ENCODE measurements at places on chromosomes 11 and 22.

DNA sequence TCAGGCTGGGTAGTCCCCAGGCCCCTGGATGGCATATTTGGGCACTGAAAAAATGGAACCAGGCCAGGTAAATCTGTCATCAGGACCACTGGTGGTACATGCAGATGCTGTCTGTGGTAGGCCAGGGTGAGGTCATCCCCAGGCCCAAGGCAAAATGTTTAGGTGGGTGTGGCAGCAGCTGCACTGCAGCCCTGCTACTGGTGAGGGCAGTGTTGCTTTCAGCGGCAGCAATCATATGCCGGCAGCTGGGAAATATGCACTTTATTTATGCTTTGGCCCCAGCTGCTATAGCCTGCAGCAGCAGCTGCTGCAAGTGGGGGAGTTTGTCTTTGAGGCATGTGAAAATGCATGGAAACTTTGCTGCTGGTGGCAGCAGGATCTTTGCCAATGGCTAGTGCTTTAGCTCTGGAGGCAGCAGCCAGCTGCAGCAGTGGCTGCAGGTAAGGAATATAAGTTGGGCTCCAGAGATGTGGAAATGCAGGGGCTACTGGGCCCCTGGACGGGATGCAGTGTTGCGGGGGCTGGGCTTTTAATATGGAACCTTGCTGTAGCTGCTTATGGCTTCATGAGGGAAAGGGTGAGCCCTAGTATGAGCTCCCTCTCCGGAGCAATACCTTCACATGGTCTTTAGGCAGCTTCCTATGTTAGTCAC is 365.7 kb upstream of the CADM1 start:
- peak; percentile 23 for DNase-seq

GRCh38 chr22:49244466-49245420 is 582.9 kb downstream of the BRD1 start:
- no peak for DNase-seq

GRCh38 chr11:76665172-76665571 is 5.4 kb downstream of the LRRC32 start:
- no peak for DNase-seq

DNA sequence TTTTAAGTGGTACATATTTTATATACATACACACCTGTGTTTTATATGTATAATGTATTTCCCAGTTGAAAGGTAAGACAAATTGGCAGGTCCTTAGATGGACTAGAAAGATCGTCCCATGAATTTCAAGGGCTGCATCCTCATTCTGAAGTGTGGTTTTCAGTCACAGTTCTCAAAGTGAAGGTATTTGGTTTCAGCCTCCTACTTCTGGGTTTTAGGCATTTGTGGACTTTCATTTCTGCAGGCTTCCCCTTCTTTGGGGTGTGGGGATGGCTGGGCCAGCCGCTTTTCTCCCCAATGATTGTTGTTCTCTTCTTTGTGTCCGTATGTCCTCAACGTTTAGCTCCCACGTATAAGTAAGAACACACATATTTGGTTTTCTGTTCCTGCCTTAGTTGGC is 10.0 kb downstream of the DCPS start:
- no peak for DNase-seq

DNA sequence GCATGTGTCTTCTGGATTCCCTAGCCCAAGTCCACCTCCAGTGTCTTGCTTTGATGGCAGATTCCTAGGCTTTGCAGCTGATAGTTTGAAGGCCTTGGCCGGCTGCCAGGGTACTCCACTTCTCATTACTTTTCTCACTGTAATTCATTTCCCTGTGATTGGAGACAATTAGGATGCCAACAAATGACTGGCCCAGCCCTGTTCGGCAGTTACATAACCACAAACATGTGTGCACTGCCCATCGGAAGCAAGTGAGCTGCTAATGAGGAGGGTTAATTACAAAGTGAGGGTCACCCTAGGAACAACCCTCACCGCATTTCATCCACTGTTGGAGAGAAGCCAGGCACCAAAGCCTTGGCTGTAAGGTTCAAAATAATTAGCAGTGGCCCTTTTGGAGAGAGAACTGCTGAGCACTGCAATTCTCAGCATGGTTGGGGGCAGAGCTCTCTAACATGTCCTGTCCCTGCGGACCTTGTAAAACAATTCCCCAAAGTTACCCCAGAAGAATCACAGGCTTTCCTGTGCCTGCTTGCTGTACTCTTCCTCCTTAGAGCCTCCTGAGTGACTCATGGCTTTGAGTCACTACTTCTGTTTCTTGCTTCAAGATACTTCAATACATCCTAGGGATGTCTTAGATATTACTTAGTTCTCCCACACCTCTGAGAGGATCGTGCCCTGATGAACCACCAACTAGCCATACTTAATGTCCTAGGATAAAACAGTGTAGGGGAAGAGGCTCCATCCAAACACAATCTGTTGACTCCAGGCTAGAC is 109.7 kb upstream of the GALNT18 start:
- DNase-seq, result no peak

GRCh38 chr22:19565382-19566278 is 41.4 kb upstream of the CLDN5 start:
- DNase-seq, result no peak

DNA sequence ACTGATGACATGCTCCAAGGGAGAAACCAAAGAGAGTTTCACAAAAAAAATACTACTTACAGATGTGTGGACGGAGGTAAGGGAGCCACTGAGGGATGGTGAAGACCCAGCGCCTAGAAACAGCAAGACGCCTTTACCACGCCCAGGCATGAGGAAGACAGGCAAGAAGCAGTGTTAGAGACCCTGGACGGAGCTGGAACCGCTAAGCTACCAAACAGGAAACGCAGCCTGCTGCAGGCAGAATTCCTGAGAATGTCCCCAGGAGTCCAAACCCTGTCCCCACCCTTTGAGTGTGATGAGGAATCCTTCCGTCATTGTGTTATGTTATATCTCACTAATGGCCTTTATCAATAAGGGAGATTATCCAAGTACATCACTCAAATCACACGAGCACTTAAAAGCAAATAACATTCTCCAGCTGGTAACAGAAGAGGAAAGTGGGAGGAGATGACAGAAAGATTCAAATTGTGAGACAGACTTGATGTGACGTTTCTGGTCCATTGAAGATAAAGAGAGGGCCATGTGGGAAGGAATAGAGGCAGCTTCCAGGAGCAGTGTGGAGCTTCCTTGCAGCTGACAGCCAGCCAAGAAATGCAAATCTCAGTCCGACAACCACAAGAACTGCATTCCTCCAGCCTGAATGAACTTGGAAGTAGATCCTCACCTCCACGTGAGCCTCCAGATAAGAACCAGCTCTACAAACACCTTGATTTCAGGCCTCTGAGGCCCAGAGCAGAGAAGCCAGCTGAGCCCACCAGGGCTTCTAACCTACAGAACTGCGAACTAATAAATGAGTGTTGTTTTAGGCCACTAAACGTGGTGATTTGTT is 19.1 kb downstream of the FAM181B start:
- no peak for DNase-seq

DNA sequence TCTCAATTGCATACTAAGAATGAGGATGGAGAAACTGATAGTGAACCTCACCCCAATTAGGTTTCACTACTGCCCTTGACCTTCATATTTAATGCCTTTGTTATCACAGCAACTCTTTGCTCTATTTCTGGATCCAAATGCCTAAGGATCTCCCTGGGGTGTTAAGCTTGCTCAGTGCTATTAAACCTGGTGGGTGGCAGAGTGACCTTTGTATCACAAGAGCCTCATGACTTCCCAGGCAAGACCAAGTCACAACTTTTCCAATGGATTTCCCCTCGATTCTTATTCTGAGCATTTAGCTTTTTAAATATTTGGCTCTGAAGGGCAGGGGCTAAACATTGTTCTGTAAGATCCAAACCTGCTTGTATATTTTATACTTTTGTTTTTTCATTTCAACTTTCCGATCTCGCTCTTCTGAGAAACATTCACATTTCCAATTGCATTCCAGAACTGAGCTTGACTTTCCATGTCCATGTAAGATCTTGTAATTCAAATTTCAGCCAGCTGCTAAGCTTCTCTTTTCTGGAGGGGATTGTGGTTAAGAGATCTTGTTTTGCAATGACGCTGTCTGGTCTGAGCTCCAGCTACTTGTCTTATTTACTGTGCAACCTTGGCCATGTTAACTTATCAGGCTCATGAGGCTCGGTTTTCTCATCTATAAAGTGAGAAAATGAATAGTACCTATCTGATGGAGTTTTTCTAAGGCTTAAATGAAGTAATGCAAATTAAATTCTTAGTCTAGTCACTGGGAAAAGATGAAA is 6.4 kb upstream of the EHF start:
- DNase-seq, result no peak

DNA sequence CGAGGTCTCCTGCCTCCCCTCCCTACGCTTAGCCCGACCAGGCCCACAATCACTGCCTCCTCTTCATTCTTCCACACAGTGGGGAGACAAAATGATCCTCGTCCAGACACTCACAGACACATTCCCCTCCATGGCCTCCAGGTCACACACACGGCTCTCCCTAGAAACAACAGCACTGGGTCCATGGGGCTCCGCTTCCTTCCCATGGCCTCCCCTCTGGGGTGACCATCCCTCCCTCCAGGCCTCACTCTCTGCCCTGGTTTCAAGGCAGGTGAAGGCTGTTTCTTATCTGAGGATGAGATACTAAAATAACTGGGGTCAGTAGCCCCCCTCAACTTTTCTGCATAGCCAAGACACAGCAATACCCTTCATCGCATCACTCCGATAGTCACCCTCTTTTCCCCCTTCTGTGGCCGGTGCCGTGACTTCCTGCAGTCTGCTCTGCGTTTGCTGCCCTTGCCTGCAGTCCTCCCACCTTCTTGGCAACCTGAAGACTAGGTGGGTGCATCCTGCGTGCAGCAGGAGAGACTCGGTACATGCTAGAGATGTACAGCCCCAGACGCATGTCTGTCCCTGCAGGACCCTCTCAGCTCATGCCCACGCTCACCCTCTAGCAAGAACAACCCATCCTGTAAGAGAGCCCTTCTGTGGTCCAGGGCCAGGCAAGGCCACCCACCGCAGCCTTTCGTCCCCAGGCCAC is 55.8 kb downstream of the CD6 start:
- DNase-seq, result no peak

DNA sequence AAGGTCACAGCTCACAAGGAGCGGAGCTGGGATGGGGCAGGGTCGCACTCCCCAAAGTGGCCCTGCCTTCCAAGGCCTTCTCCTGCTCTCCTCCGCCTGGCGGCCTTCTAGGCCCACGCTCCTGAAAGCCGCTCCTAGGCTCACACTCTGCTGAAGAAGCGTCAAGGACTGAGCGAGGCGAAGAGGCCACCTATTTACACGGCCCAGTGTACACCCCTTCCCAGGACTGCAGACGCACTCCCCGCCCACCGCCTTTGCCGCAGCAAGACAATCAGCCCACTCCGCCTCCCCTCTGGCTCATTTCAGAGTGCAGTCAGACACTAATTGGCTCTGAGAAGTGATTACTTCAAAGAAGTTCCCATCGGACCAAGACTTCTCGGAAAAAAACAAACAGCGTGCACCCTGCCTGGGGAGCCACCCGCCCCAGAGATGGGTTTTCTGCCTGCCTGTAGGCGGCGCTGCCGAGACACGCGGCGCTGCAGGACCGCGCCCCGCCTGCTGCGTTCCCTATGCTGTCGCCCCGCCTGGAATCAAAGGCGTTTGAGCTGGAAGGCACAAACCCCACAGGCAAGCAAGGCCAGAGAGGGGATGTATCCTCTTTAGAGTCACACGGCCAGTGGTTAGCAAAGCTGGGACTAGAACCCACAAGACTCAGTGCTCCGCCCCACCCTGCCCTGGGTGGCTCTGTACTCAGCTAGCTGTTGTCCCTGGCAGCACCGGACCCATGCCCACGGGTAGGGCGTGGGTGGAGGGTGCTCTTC is 414.8 kb downstream of the BUD13 start:
- DNase-seq, result no peak

GRCh38 chr11:93084727-93085505 is 112.9 kb downstream of the SLC36A4 start:
- no peak for DNase-seq

GRCh38 chr11:96715208-96715607 is 325.4 kb downstream of the JRKL start:
- DNase-seq, result no peak

GRCh38 chr11:12113294-12113693 is 2.9 kb downstream of the MICAL2 start:
- no peak for DNase-seq

- DNase-seq, result no peak
These were observed 44.7 kb upstream of the MN1 start for GRCh38 chr22:27846248-27846757.

DNA sequence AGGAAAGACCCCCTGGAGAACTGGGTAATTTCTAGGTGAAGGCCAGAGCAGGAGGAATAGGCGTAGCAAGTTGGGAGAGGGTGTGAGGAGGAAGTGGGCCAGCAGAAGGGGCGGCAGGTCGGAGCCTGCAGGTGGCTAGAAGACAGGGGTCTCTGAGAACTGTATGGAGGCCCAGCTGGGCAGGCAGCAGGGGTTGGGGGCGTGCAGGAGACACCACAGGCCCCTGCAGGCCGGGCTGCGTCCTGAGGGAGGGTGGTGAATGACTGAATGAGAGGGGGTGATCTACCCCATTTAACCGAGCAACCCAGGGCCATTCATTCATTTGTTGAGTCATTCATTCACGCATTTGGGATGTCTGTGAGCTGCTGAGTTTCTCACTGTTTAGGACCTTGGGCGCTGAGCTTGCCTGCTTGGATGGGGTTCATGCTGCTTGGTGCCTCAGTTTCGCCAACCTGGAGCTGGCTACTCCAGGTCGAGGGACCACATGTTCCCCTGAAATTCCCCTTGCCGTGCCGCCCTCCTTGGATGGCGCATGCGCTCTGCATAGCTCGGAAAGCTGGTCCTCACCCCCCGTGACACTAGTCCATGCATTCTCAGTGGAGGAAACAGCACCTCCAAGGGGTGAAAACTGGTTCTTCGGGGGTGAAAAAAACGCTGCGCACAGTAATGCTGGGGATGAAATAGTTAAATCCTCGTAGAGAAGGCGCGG is 15.6 kb downstream of the MPPED1 start:
- no peak for DNase-seq

DNA sequence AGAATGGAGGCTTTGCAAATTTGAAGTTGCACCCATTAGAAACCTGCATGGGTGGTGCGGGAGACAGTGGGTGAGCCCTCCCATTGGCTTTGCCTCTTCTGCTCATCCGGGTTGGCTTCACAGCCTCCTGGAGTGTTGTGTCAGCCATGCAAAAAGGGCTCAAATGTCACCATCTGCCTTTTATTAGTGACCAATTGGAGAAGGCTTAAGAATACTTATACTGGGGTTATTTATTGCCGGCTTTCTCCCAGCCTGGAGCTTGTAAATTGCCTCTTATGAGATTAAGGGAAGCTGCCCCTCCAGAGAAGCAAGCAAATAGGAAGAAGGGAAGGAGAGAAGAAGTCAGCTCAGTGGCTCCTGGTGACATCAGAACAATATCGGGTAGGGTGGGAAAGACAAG is 182.6 kb downstream of the ST3GAL4 start:
- no peak for DNase-seq

DNA sequence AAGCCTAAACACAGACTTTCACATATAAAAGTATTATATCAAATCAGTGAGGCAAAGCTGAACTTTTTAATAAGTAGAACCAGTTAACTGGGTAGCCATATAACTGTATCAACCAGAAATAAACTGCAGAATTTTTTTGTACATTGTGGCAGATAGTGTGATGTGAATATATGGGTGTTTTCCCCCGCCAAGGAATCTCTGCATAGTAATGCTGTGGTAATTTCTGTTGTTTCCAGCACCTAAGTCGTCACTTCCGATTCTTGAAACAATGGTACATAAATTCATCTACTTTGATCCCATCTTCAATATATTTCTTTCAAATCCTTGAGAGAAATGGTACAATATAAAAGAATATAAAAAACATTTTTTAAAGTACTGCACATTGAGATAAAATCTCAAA is 39.6 kb downstream of the NARS2 start:
- no peak for DNase-seq

- no peak for DNase-seq
These were observed at the start of gene PNPLA2 for GRCh38 chr11:818396-819128. Gene PNPLA2 (plus strand): TSS chr11:818914. CDS start chr11:819719, 805 bp downstream.

GRCh38 chr22:47292546-47293320 is 530.3 kb downstream of the TBC1D22A start:
- no peak for DNase-seq

Measured in CD4-positive, alpha-beta T cell treated with Interferon alpha-2 for 1 hour (primary cell).